Common myeloid progenitor, CD34-positive (primary cell): ENCODE measurements at places on chromosomes 12 and 14.
A peak's percentile ranks its signal among the peaks of the same experiment; 100 is the strongest.

DNA sequence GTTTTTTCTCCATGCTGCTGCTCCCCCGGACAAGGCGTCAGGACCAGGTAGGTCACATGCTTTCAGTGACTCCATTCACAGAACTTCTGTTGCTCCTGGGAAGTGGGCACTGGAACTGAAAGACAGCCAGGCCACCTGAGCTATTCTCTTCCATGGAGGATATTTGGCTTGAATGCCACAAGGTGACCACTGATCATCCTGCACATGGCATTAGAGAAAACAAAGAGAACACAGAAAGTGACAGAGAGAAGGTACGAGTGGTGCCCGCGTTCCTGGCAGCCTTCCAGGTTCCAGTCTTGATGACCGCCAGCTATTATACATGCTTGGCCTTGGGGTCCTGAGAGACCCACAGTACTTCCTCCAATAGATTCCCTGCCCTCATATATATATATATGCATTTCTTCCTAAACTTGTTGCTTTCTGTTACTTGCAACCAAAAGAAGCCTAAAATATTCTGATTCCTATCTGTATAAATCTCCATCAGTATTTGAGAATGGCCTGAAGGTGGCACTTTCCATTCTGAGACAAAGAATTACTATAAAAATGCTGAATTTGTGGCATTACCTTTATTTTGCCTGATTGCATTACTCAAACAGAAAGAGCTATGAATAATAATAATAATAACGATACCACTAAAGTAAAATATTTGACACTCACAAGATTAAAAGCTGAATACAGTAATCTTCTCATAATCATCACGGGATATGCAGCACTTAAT is 174.9 kb downstream of the FOXN3 start:
- DNase-seq: peak; percentile 17

GRCh38 chr12:7856516-7856915 is 16.2 kb downstream of the SLC2A14 start:
- no peak for DNase-seq

DNA sequence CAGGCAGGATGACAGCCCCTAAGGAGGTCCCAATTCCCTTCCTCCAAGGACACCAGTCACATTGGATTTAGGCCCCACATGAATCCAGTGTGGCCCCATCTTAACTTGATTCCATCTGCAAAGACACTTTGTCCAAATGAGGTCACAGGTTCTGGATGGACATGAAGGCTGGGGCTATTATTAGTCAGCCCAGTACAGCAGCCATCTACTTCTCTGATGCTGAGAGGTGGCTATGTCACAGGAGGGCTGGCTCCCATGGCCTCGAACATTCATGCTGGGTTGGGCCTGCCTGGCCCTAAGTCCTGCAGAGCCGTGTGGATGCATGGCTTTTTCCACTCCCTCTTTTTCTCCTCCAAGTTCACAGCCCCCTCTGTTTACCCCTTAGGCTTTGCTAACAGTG is 35.9 kb downstream of the SLC15A4 start:
- no peak for DNase-seq

- no peak for DNase-seq
These were observed 47.6 kb upstream of the FRMD6 start for GRCh38 chr14:51604073-51604472.

DNA sequence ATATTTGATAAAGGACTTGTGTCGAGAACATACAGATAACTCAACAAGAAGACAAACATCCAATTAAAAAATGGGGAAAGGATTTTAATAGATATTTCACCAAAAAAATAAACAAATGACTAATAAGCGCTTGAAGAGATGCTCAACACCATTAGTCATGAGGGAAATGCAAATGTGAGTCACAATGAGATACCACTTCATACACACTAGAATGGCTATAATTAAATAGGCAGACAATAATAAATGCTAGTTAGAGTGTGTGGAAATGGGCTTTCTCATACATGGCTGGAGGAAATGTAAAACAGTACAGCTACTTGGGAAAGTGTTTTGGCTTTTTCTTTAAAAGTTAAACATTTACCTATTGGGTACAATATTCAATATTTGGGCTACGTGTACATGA is 34.8 kb downstream of the DLK1 start:
- DNase-seq: no peak

DNA sequence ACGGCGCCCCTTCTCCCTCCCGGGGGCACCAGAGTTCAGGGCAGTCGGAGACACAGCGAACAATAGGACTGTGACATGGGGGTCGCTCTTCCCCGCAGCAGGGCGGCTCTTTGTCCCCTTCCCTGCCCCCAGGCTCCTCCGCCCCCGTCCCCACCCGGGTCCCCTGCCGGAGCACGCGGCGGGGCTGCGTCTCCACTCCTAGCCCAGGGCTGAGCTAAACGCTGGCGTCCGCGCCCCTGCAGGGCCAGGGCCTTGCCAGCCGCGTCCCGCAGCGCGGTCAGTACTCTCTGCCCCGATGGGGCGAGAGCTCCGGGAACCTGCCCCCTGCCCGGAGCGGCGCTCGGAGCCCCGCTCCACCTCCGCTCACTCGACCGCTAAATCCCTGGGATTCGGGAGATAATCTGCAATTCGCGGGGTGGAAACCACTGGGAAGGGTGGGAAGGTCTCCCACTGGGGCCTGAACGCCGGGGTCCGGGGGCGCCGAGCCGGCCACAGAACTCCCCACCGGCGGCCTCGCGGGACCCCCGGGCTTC is 825 bp upstream of the CCDC85C start:
- peak; percentile 42 for DNase-seq

GRCh38 chr12:45532113-45532512 is 197.4 kb upstream of the ARID2 start:
- DNase-seq: peak; percentile 50
